ENCODE measurements at places on chromosomes 12 and 14.

DNA sequence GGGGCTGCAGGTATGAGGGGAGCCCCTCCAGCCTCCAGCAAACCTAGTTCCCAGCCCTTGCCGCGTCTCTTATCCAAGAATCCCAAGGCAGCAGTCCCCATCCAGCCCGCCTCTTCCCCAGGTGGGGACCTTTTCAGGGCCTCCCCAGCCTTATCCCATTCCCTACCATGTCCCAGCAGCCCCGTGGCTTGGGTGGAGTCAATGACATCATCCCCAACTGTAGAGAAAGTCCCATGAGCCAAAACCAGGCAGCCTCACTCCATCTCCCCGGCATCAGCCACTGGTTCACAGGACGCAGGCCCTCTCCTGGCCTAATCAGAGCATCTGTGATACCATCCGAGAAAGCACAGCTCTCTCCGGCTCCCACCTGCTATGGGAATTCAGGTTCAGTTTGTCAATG lies 131.0 kb downstream of the NCOR2 start:
- DNase-seq = no peak

GRCh38 chr12:13588574-13588973 lies 392.0 kb downstream of the EMP1 start:
- DNase-seq = no peak

DNA sequence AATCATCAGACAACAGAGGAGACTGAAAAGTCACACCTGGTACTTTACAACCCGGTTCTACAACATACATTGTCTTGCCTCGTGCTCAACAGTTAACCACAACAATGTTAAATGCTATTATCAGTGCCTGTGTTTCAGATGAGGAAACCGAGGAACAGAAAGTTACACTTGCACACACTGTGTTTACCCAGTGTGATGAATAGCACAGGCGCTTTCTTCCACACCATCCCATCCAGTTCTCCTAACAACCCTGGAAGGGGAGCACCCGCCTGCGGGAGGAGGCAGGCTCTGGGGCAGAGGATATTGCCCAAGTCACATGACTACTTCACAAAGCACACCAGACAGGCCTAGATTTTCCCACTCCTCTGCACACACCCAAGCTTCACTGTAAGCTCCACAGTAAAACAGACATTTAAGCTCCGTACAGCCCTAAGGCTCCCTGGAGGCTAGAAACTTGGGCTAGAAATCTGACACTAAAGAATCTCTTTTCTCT lies 21.8 kb downstream of the NCKAP5L start:
- DNase-seq = no peak

- DNase-seq = no peak
Measured at GRCh38 chr14:61434311-61434710, 112.9 kb downstream of the PRKCH start.

- DNase-seq = no peak
Measured at GRCh38 chr14:79641371-79641770, 569.9 kb downstream of the DIO2 start.

GRCh38 chr14:93049867-93050331 lies 65.8 kb downstream of the ITPK1 start:
- DNase-seq = no peak

GRCh38 chr12:124560146-124560890 lies 7.1 kb downstream of the NCOR2 start:
- no peak for DNase-seq

DNA sequence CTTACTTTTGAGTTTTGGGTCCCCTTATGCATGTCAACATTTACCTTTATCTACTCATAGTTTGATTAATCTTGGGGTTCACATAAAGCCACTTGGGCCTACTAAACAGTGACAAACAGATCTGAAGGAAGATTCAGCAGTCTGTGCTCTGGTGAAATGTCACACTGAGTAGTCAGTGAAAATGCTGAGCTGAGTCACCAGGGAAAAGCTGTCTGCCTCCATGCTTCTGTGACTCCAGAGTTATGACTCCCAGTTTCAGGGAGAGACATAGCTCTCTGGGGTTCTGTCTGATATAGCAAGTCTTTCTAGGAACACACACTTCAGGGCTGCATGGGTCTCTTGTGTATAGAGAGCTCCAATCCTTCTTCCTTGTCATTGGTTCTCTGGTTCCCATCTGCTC lies 406.3 kb upstream of the FAR2 start:
- no peak for DNase-seq

DNA sequence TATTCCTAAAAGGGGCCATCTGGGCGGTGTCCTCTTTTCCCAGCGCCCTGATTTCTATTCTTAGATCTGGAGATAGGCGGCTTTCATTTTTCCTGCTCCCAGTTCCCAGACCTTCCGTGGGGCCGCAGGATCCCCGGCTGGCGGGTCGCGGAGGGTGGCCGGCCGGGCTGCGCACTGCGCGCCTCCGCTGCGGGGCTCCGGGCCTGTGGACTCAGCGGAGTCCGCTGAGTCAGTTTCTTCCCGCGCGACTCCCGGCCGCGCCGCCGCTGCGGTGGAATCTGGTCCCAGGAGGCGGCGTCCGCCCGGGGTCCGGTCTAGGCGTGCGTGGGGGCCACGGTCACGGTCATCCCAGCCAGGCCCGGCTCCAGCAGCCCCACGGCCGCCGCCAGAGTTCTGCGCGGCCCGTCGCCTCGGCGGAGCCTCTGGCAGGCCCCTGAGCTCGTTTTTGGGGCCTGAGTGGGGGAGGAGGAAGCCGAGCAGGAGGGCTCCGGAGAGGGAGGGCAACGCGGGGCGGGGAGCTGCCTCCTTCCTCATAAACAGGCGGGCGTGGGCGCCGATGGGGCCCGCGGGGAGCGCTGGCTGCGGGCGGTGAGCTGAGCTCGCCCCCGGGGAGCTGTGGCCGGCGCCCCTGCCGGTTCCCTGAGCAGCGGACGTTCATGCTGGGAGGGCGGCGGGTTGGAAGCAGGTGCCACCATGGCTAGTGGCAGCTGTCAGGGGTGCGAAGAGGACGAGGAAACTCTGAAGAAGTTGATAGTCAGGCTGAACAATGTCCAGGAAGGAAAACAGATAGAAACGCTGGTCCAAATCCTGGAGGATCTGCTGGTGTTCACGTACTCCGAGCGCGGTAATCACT lies at the start of gene LRRK2:
LRRK2 (plus strand) TSS at position 559 of the 853 bp plus-strand sequence; CDS start at position 694, 135 bp downstream.
- DNase-seq = no peak

- DNase-seq = no peak
Measured at GRCh38 chr12:110197003-110197402, 72.8 kb downstream of the IFT81 start.

DNA sequence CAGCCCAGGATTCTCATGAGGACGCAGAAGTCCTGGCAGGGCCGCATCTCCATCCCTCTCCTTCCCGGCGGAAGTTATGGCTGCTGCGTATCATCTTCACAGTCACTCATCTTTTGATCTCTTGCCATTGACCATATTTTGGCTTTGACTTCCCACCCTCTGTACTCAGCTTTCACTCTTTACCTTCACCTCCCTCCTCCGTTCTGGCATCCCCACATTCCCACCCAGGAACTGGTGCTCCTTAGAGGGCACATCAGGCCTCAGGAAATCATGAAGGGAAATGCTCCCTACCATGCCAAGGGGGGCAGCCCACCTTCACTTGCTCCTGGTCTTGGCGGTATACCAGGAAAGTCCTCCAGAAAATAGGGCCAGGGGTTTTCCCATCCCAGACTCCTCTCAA lies 1.3 kb downstream of the TEX52 start:
- DNase-seq = no peak

GRCh38 chr12:43289426-43289801 lies 262.6 kb downstream of the ADAMTS20 start:
- no peak for DNase-seq

Data from GM12892 (cell line).